ENCODE measurements at places on chromosomes 6 and 20.
A peak's percentile ranks its signal among the peaks of the same experiment; 100 is the strongest.

DNA sequence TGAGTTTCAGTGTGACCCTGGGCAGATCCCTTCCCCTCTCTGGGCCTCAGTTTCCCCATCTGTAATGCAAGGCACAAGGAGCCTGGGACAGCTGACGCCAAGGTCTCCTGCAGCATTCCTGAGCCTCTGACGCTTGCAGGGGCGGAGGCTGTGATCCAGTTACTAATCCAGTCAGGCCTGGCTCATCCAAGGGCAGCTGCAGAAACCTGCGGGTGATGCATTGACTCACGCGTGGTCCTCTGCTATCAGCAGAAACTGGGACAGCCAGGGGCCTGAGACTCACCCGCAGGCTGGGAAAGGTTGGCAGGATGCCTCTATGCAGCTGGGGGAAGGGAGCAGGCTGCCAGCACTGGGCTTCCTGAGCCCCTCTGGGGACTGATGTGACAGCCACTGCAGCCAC lies 65.0 kb upstream of the SIRPA start:
- DNase-seq = no peak

- DNase-seq = no peak
These were observed 181.1 kb downstream of the BCKDHB start for GRCh38 chr6:80287607-80288006.

DNA sequence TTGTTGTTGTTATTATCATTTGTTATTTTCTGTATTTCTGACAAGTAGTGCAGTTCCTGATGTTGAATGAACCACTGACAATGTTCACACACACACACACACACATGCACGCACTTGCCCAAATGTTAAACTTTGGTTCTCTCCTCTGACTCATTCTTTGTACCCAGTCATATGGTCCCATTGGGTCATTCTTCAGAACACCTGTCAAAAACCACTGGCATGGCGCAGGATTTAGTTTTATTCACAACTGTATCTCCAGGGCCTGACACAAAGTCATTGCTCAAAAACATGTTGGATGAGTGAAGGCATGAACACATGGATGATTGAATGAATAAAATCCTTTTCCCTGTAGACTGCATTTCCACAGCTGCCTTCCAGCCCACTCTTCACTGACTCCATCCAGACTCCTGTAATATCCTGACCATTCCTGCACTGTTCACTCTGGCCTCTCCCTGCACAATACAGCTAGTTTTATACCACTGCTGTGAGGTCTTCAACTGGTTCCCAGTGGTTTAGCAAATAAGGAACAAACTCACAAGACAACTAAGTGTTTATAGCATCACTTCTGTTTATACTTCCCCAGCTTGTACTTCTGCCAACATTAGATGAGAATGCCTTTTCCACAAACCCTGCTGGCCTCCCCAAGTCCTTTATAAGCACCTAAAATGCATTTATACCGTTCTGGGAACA lies 6.9 kb upstream of the CST11 start:
- DNase-seq = no peak

DNA sequence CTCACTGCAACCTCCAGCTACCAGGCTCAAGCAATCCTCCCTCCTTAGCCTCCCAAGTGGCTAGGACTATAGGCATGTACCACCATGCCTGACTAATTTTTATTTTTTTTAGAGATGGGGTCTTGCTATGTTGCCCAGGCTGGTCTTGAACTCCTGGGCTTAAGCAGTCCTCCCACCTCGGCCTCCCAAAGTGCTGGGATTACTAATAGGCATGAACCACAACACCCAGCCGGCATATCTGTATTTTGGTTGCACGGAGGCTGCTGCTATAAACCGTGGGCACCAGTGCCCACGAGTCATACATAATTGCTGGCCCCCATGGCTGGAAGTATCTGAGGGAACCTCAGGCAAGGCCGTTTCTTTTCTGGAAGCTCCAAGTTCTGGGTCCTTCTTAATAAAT lies 18.3 kb upstream of the ADRM1 start:
- DNase-seq = no peak

- no peak for DNase-seq
These were observed 61.5 kb downstream of the EDN1 start for GRCh38 chr6:12351672-12352071.

DNA sequence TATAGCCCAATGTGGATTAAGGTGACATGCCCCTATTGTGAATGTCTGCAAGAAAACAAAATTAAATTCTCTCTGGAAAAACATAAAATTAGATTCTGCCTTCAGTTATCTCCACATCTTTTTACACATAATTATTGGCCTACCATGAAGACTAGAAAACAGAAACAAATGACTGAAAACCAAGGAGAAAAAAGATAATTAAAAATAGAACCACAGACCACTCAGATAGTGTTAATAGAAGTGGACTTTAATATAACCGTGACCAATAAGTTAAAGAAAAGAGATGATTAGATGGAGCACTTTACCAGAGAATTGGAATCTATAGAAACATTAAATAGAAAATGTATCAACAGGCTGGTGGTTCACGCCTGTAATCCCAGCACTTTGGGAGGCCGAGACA lies 445.7 kb downstream of the EPM2A start:
- DNase-seq = no peak

DNA sequence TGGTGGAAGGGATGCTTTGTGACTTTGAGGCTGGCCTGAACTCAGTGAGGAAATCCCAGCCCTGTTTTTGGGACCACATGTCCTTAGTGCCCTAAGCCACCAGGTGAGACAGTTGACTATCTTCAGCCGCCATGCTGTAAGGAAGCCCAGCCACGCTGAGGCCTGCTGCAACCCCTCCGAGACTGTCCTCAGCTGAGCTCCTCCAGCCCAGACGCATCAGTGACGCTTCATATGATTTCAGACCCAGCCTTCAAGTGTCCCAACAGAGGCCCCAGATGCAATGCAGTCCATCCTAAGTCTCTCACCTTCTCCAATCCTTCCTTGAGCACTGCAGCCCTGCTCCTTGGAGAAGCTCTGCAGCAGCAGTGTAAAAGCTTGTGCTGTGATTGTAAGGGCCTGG lies 76.2 kb downstream of the NINL start:
- DNase-seq = no peak

- no peak for DNase-seq
These were observed 521.1 kb downstream of the TFAP2B start for GRCh38 chr6:51339728-51340127.

GRCh38 chr20:57483287-57484050 lies 41.5 kb downstream of the CTCFL start:
- DNase-seq = no peak

DNA sequence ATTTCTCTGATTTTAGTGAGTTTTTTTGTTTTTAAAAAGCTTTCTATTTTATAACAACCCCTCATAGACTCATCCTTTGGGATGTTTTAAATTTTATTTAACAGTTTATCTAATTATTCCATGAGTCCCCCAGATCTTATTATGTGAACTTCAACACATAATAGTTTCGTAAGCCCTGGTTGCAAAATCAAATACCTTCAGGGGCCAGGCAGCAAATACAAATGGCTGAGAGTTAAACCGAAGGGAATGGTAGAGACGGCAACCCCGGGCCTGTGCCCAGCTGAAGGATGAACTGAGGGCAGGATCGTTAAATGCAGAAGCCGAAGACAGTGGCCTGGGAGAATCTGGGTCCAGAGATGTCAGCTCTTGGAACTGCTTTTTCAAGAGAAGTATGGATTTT lies 88.4 kb downstream of the RTN4IP1 start:
- no peak for DNase-seq

DNA sequence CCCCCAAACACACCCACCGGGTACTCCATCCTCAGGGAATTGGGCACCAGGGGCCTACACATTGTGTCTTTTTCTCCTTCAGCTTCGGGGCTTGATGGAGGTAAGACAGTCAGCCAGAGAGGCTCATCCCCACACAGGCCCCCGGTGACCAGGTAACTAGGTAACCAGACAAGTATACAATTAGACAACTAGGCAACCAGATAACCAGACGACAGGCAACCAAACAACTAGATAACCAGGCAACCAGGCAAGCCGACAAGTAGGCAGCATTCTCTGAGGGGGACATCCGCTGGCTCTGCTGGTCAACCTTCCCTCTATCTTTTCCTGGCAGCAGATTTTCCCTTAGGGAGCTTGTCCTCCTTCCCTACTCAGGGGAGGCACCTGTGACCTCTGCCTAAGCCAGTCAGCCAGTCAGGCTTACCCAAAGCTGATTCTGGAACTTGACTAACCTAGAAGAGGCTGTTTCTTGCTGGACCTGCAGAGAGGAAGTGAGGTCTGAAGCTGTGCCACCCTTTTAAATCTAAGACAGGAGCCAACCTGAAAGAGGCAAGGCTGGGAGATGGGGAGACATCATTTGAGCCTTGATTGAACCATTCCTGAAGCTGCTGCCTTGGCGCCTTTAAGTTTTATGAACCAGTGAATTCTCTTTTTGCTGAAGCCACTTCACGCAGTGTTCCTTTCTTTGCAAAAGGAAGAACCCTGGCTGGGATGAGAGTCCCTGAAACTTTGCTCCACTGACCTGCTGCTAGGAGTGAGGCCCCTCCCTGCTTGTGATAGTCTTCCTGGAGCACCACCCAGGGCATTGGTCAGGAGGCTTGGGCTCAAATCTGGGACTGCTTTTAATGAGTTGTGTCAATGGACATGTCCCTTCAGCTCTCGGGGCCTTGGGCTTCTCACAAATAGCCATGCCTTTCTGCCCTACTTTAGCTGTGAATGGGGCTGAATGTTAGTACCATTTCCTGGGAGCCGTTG lies 96.4 kb upstream of the RNF24 start:
- no peak for DNase-seq

GRCh38 chr6:7154341-7155139 lies 46.8 kb downstream of the RREB1 start:
- DNase-seq = peak; percentile 45

DNA sequence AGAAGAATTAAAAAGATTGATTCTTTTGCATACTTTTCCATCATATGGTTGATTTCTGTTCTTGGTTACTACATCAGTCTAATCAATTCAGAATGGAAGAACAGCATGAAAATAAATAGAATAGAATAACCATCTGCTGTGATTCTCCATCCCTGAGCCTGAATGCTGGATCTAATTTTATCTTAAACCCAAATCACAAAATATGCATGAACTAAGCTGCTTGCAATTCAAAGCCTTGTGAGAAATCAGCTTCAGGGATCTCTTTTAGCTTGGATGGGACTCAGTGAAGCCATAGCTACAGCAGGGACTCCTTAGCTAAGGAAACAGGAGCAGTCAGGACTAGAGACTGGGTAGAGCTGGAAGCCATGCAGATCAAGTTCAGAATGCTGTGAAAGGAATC lies 74.1 kb downstream of the TPBG start:
- no peak for DNase-seq

- DNase-seq = no peak
These were observed 5.1 kb downstream of the VPS16 start for GRCh38 chr20:2845607-2846006.

GRCh38 chr20:46185353-46185752 lies 67.2 kb downstream of the CD40 start:
- DNase-seq = no peak

DNA sequence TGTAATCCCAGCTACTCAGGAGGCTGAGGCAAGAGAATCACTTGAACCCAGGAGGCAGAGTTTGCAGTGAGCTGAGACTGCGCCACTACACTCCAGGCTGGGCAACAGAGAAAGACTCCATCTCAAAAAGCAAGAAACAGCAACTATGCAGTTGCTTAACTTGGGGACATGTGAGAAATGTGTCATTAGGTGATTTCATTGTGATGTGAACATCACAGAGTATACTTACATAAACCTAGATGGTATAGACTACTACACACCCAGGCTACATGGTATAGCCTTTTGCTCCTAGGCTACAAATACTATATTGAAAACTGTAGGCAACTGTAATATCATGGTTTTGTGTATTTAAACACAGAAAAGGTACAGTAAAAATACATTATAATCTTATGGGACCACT lies 3.3 kb upstream of the COQ3 start:
- no peak for DNase-seq

- peak; percentile 85 for DNase-seq
These were observed at the start of gene ZC3H12D for GRCh38 chr6:149484733-149485700. ZC3H12D (minus strand) TSS chr6:149485014; CDS start chr6:149474543, 10,471 bp downstream.
